Activated naive CD4-positive, alpha-beta T cell (primary cell): ENCODE measurements at places on chromosomes 5 and 9.

DNA sequence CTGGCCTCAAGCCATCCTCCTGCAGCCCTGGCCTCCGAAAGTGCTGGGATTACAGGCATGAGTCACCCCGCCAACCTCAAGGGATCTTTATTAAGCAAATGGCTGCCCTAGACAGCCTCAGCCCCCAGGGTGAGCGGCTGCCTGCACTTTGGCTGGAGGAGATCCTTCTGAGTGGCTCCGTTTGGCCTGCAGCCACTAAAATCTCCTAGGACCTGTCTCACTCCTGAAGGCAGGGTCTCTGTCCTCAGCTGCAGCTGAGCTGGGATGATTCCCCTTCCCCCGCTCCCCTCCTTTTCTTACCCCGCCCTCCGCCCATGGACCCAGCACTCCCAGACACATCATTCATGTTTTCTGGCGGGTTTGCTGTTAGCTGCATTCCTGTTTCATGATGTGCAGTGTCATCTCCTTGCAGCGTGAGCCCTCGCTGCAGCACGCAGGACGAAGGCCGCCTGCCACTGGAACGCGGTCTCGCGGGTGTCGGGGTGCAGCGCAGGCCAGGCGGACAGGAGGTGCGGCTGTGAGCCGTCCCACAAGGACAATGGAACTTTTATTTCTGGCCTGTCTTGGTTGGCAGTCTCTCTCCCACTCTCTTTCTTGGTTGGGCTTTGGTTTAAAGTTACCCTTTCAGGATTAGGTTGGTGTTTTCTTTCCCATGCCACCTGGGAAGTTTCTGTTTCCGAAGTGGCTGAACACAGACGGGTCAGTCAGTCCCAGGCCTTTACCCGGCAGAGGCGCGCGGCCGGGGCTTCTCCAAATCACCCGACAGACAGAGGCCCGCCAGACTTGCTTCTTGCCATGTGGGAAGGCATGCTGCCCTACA, 137.1 kb downstream of the FOXD1 start:
- no peak for DNase-seq

- DNase-seq, result no peak
These were observed 106.2 kb upstream of the SARDH start for GRCh38 chr9:133844398-133844784.

DNA sequence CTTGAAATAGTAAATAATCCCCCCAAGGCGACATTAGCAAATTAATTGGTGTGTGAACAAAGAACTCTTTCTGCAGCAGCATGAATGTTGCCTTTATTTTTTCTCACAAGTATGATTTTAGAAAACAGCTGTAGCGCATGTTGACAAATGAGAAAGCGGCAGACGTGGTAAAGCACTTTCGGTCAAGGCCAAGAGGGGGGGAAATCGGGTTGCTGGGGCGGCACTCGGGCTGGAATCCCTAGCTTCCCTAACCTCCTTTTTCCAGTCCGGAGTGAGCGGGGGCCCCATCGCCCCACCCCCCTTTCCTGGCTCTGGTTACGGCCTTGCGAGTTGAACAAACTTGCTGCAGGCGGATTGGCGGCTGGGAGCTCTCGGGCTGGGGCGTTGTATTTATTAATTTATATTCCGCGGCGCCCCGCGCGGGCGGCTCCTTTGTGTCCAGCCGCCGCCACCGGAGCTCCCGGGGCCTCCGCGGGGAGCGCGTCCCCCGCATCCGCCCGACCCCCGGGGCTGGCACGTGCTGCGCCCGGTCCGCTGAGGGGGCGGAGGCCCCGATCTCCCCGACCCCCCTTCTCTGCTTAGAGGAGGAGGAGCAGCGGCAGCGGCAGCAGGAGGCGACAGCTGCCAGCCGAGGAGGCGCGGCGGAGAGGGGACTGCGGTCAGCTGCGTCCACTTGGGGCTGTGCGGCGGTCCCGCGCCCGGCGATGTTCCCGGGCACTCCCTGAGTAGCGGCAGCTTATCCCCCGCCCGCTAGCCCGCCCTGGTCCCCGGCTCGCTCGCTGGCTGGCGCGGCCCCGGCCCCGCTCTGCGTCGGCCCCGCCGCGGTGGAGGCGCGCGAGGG, at the start of gene RHOBTB3:
Gene RHOBTB3 (plus strand): TSS at position 607 of the 841 bp plus-strand sequence. CDS start 347 bp downstream, outside the sequence.
- no peak for DNase-seq

GRCh38 chr5:62494772-62495171, 82.2 kb downstream of the IPO11 start:
- DNase-seq, result no peak

GRCh38 chr5:14153932-14154731, 11.0 kb downstream of the TRIO start:
- DNase-seq, result no peak

DNA sequence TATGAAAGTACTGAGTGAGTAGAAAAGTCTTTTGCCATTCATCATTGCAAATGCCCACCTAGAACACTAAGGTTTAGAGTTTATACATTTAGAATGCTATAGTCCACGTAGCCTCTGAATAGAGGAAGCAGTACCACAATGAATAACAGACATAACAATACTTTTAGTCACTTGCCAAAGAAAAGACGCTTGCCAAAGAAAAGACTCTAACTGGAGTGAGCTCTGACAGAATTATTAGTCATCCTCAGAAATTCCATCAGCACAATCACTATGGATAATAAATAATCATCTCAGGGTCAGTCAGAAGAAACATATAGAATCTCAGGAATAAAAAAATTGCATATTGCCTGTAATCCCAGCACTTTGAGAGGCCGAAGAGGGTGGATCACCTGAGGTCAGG, 168.5 kb upstream of the TARS1 start:
- no peak for DNase-seq

DNA sequence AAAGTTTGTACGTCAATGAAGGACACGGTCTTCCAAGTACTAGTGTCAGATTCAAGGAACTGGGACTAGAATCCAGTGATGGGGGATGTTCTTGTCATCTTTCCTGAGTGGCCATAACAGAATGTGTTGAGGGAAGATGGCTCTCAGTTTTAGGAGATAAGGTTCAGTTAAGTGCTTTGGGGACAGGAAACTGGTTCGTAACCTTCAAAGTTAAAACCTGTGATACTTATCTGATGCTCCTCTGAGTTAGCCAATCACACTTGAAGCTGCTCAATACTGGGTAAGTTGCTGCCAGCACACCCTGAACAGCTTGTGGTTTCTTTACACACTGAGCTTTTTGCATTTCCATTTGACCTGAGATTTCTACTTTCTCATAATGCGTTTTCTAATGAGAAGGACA, 64.4 kb downstream of the PIK3R1 start:
- DNase-seq, result no peak

DNA sequence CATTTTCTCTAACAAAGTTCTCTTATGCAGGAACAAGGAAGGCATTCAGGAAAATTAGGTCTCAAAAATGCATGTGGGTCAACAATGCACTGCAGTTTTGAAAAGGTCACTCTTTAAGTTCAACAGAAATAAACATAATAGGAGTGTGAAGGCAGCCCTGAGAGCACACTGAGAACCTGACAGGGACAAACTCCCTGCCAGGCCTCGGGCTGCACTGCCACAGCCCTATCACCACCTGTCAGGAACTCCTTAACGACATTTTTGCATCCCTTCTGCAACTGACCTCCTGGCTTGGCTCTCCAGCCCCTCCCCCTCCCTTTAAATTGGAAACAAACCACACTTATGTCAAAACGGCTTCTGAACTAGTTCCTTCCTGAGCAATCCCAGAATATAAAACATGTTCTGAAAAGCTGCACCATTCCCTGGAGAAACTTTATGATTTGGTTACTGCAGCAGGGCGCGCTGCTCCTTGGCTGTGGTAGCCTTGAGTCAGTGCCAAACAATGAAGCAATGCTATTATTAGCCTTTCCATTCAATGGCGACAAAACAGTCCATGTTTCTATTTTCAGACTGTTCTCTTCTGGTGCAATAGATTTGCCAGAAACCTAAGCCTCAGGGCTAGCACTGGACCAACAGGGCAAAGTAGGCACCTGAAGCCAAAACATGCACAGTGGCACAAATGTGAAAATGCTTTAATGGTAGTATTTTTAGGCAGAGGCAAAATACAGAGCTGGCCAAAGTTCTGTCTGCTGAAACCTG, 160.1 kb upstream of the ZNF608 start:
- no peak for DNase-seq

DNA sequence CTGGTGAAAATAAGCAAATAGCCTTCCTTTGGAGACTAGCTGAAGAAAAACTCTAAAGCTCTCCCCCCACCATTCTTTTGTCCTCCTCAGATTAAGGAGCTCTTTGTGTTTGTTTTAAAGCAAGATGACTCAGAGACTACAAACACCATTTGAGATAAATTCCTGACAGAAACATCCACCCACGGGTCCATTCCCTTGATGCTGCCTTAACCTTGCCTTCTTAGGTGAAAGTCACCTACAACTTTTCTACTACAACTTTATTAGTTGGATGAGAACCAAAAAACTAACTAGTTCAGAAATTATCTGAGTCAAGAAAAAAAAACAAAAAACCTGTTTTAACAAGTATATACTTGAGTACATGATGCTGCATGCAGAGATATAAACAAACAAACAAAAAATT, 831.1 kb downstream of the NR2F1-AS1 start:
- DNase-seq, result no peak

DNA sequence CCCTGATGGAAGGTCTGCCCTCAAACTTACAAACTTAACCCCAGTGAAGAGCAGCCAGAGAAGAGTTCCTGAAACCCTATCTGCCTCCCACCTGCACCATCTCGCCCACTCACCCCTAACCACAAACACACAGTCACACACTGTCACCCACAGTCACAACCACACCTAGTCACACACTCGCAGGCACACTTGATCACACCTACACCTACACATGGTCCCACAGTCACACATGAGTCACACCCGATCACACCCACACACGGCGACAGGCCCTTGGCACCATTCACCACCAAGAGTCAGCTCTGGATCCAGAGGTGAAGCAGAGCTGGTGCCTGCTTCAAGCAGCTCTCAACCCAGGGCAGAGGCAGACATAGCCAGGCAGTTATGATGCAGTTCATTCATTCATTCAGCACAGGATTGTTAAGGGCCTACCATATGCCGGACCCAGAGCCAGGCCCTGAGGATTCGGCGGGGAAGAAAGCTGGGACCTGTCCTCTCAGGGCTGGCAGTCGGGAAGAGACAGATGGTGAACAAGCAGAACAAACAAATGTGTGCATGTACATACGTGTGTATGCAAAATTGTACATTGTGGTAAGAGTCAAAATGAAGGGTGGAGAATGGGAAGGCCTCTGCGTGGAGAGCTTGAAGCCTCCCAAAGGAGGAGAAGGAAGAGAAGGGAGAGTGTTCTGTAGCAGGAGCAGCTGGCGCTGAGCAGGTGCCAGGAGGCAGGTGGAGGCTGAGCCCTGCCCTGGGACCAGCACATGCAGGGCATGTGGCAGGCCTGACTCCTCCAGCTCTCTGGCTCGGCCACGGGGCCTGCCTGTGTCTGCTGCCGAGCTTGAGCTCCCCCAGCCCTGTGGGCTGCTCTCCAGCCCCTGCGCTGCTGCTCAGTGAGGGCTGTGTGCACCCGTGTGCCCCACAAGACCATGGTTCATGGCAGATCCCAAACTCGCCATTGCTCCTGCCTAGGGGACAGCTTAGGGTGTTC, 6.4 kb downstream of the TSPAN17 start:
- DNase-seq, result peak; percentile 33

GRCh38 chr5:172594867-172595466, 46.1 kb upstream of the NEURL1B start:
- no peak for DNase-seq

DNA sequence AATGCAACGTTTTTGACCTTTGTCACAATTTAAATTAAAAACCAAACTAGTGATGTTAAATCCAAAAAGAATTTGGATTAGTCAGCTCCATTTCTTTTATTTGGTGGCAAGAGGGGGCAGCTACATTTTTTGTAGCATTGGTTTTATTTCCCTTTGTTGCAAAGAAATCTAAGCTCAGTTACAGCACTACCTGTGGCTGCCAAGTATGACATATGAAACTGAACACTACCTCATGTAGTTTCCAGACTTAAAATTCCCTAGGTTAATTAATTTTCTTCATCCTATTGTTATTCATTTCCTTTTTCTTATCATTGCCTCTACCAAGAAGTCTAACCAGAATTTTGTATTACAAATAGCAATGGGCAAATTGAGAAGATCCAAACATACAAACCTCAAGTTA, 393.5 kb downstream of the BRINP1 start:
- no peak for DNase-seq

DNA sequence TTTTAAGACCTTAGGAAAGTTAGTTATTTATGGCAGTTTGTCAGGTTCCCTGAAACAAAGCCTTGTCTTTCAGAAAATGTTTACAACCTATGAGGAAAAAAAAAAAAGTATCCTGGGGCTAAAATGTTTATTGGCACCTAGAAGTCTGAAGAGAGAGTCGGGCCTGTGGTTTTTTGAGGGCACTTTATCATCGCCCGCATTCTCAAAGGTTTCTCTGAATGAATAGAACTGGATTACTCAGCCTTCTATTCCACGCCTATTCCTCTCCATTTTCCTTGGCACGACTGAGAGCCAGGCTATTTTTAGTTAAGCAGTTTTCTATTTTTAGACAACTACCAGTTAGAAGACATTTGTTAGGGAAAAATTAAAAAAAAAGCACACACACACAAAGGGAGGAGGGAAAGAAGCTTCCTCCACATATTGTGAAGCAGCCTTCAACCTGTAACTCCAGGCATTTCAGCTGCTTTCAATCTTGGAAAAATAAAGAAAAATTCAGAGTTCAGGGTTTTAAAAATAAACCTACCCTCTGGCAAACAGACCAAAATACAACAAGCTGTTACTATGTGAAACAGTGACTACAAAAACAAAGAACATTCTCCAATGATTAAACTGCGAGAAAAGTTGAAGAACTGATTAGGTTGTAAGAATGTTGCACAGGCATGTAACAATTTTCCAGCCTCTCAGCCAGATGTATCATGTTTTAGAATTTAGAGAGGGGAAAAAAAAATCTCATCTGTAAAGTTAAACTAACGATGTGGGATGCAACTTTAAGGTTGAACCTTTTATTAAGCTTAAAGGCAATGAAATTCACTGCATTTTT, 97.0 kb downstream of the MEF2C start:
- DNase-seq, result no peak

DNA sequence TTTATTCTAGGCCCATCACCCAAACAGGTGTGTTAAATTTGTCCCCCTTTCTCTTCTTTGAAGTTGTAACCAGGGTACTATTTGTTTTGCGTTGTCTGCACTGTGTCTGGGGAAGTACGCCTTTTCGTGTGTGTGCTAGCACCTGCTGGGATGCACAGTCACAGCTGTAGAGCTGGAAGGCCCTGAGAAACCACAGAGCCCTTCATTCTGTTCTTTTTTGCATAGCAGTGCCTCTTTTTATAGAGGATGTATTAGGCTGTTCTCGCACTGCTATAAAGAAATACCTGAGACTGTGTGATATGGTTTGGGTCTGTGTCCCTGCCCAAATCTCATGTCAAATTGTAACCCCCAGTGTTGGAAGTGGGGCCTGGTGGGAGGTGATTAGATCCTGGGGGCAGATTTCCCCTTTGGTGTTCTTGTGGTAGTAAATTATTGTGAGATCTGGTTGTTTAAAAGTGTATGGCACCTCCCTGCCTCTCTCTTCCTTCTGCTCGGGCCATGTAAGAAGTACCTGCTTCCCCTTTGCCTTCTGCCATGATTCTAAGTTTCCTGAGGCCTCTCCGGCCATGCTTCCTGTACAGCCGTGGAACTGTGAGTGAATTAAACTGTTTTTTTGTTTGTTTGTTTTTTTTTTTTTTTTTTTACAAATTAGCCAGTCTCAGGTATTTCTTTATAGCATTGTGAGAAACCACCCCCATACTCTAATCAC, 14.0 kb downstream of the SEC61B start:
- no peak for DNase-seq
